GM04504 (cell line): ENCODE measurements at places on chromosomes 6 and 20.

DNA sequence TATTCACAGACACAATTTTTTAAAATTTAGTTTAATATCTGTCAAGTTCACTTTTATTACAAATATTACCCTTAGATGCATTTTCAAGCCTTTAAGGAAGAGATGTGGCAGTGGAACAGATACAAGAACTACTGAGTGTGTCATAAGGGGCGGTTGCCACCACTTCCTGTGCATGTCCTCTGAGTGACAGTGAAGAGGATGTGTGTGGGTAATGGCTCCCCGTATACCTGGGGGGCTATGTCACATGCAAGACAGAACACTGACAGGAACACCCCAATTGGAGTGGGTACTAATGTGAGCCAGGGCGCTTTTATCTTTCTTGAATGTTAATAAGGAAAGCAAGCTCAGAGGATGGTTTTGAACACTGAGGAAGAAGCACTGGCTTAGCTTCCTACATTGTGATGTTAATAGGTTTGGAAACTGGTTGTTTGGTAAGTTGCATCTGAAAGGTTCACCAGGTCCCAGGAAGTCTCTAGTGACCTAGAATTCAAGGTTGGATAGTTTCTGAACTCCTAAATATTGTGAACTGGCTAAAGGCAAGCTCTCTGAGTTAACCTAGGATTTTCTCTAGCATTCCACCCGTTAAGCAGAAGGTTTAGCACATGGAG is 83.4 kb upstream of the ASF1A start:
- DNase-seq: no peak

- no peak for DNase-seq
These were observed 289.8 kb downstream of the FRK start for GRCh38 chr6:115770851-115771250.

- DNase-seq: no peak
These were observed 163.0 kb downstream of the HDGFL1 start for GRCh38 chr6:22732176-22732970.

DNA sequence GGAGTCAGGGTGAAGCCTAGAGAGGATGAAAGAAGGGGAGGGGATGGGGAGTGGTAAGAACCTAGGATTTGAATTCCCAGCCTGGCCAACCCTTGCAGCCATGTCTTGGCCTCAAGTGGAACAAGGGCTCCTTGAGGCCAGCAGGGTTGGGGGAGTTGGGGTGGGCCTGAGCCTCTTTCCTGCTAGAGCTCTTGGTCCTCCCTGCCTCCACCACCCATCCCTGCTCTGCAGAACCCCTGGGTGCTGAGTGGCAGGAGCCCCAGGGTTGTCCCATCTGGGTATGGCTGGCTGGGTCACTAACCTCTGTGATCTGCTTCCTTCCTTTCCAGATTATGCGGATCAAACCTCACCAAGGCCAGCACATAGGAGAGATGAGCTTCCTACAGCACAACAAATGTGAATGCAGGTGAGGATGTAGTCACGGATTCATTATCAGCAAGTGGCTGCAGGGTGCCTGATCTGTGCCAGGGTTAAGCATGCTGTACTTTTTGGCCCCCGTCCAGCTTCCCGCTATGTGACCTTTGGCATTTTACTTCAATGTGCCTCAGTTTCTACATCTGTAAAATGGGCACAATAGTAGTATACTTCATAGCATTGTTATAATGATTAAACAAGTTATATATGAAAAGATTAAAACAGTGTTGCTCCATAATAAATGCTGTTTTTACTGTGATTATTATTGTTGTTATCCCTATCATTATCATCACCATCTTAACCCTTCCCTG is 8.3 kb downstream of the VEGFA start:
- DNase-seq: no peak

DNA sequence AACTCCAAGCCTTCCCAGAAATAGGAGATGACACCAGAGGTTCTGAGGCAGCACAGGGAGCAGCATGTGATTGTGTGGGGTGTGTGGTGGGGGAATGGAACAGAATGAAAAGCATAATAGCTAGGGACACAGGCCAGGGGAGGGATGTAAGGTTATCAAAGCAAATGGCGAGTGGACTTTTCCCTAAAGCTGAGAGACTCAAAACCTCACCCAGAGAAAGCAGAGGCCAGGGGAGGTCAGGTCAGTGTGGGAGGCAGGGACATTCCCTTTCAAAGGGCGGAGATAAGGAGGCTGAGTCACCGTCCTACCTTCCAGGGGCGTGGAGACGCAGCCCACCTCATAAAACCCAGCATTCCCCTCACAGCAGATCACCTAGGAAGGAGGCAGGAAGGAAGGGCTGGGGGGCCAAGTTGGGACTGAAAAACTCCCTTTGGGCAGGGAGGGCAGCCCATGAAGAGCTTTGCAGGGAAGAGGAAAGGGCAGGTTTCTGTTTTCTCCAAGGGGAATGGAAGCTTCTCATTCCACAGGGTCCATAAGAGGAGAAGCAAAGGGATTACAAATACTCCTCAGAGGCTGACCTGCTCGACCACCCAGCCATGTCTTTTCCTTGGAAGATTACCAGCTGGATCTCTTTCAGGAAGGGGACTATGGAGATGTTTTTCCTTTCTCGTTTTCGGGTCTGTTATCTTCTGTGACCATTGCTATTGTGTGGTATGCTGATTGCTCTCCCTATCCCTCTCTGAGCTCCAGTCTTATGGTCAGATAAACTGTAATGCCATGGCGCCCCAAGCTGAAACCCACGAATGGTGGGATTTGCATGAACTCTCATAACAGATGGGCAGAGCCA is 9.6 kb upstream of the LY6G5C start:
- no peak for DNase-seq

DNA sequence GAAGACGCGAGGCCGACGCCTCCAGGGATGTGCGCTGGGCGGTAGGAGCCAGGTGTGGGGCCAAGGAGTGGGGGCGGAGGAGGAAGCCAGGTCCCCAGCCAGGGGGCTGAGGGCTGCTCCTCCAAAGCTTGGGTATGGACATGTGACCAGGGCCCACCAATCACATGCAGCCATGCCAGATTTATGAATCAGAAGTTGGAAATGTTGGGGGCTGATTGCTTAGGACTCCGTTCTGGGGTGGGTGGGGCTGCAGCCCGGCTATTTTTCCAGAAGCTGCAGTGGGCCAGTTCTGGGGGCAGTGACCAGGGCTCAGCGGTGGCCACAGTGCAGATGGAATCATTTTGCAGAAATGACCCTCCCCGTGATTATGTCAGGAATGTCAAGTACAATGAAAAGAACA is 96.0 kb downstream of the CEBPB start:
- peak; percentile 92 for DNase-seq

DNA sequence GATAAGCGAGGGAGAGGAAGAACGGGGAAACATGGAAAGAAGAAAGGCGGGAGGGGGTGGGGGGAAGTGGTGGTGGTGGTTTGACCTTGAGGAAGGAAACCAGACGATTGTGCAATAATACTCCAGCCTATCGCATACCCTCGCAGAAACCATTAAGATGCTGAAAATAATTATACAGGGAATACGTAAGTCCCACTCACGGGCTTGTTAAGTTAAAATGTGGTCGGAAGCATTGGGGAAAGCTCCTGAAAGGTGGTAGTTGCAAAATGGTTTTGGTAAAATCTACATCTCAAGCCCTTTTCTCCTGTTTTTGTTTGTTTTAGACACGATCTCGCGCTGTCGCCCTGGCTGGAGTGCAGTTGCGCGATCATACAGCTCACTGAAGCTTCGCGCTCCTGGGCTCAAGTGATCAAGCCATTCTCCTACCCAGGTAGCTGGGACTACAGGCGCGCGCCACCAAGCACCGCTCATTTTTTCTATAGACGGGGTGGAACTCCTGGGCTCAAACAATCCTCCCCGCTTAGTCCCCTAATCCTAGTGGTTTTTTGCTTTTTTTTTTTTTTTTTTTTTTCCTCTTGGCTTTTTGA is 128.9 kb upstream of the ZNF184 start:
- DNase-seq: no peak
